ENCODE measurements at places on chromosomes 13 and 19.
A peak's percentile ranks its signal among the peaks of the same experiment; 100 is the strongest.

DNA sequence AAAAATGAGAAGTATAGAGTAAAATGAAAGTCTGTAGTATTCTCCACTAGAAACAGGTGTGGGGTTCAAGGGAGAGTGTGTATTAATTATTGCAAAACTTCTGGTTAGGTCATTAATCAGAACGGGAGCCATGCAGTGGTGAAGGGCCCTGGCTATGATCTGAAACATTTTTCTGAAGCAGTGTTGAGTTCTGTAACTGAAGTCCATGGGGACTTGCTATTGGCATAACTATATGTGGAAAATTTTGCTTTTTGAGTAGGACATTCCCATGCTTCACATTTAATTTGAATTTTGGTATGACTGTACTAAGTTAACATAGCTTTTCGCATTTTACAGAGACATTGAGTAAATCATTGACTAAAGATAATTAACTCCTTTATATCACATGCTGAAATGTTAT, 67.5 kb downstream of the LRCH1 start:
- no peak for DNase-seq

DNA sequence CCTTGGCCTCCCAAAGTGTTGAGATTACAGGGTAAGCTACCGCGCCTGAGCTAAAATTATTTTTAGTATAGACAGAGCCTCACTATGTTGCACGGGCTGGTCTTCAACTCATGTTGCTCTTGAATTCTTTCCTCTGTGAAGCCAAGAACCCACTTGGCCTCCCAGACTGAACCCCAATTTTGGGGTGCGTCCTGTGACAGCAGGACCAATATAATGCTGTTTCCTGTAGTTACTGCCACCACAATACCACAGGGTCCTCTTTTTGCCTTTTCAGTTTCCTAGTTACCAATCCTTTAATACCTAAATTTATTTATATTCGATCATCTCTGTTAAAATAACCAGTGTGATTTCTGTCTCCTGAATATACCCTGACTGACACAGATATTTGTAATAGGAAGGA, 32.9 kb downstream of the TSKS start:
- no peak for DNase-seq

DNA sequence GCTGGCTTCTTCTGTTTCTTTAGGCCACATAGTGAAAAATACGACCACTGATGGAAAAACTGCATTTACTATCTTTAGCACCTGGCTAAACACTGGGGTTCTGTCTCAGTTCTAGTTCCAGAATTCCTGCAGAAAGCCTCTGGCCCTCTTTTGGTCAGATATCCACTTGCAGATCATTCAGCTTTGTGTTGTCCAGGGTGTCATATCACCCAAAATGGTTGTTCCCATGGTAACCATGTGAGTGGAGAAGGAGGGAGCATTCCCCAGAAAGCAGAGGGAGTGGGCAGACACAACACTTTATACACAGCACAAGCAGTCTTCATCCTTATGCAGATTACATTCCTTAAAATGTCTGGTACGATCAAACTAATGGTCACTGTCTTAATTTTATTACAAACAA, 73.5 kb downstream of the CAB39L start:
- DNase-seq, result no peak

DNA sequence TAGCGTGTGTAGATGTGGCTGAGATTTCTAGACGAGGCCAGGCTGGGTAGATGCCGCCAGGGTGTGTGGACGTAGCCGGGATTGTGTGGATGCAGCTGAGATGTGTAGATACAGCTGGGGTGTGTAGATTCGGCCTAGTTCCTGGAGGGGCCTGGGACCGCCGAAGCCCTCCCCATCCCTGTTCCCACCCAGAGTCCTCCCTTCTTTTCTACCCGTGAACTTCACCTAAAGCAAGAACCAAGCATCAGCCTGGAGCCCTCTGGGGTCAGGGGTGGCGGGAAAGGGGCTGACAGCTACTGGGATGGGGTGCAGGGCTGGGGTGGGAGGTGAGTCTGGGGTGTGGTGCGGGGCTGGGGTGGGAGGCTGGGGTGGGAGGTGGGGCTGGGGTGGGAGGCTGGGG, 768 bp downstream of the TMPRSS9 start:
- no peak for DNase-seq

DNA sequence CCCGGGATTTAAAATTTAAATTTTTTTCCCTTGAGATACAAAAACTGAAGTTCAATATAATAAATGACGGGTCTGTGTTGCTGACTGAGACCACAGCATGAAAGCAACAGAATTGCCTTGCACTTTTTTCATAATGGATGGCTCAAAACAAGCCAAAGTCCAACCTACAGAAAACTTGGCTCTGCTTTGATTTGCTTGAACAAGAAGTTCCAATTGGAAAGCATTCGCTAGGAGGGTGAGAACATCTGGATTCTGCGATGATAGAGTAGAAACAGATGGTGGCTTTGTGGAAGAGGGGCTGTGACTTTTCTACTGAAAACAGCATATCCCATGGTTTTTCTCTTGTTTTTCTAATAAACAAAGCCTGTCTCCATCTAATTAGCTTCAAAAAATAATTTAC, 46.4 kb downstream of the THSD1 start:
- DNase-seq, result no peak

DNA sequence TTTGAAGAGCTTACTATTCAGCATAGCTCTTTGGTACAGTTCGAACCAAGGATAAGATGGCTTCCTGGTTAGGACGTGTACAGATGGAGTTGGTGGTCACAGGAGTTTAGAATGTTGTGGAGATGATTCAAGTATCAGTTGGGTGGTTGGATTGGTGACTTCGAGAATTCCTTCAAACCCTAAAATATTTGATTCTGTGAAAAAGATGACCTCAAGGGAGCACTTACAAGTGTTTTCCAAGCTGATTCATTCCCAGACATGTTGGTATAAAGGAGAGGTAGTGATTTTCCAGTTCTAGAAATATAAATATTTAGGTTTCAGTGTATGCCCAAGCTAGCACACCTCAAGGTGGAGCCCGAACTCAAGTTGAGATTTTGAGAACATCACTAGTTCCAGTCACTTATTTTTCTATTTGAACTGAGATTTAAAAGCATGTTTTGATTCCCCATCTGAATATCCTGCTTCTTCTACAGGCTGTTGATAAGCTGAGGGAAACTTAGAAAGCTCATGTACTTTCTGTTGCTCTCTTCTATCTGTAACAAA, 306.1 kb downstream of the DCT start:
- DNase-seq, result no peak

GRCh38 chr13:98738213-98738612, 14.3 kb downstream of the SLC15A1 start:
- no peak for DNase-seq

DNA sequence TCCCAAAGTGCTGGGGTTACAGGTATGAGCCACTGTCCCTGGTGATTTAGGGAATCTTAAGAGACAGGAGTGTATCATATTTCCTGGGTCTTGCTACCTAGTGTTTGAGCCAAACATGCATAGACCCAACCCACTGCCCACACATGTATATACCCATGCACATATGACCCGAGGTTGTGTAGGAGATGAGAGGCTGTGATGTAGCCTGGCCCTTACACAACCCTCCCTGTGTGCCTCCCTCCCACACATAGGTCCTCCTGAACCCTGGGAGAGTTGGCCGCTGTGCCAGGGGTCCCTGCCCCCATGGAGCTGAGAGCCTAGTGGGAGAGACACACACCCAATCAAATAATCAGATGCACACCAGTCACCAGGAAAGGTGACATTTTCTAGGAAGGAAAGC, 365.9 kb downstream of the ZNF536 start:
- DNase-seq, result no peak

- DNase-seq, result peak; percentile 19
Observed at GRCh38 chr13:108272333-108272732, 2.8 kb downstream of the TNFSF13B start.

DNA sequence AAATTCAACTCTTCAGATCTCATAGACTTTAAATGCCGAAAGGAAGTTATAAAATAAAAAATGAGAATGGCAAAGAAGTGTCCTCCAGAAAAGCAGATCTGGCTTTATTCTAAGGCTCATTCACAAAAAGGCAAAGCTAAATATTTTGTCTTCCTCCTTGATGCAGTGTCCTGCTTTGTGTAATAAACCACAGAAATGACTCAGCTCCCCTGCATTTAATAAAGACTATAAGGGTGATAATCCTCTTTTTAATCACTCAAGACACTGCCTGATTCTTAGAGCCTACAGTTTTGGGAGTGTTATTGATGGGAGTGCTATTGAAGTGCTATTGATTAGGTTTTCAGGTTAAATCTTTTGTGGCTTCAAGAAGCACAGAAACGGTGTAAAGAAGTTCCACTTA, 482.0 kb downstream of the PCDH20 start:
- no peak for DNase-seq

DNA sequence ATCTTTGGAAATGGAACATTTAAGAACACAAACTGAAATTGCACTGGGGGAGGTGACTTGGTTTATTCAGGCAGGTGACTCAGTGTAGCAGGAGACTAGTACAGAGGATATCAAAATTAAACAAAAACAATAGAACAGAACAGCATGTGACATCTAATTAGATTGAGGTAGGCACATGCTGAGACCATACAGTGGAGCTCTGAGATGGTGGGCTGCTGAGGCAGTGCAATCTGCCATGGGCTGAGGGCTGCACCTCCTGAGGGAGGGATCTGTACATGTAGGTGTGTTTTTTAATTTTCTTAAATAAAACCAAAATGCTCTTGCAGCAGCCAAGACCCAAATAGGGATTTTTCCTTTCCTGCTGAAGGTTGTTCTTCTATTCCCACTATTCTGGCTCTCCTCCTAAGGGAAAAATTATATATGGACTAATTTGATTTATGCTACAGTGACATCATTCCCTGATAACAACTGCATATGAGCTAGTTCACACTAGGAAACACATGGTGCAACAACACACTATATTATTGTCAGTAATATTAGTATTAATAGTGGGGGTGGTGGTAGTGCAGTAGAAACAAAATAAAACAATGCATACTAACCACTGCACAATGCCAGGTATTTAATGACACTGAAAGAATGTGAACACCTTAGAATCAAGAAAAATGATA, 48.0 kb downstream of the LNX2 start:
- DNase-seq, result no peak

DNA sequence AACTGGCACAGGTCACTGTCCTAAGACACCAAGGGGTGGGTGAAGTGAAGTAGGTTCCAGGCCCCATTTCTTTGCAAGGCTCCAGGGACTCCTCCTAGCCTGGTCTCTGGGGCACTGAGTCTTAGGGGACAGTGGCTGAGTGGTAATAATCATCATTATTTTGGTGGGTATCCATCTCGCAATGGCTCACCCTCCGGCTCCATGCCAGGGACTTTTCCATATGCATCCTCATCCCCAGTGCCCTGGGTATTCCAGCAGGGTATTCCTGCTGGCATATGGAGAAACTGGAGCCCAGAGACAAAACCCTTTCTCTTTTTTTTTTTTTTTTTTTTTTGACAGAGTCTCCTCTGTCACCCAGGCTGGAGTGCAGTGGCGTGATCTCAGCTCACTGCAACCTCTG, 2.5 kb downstream of the PDE4A start:
- no peak for DNase-seq

DNA sequence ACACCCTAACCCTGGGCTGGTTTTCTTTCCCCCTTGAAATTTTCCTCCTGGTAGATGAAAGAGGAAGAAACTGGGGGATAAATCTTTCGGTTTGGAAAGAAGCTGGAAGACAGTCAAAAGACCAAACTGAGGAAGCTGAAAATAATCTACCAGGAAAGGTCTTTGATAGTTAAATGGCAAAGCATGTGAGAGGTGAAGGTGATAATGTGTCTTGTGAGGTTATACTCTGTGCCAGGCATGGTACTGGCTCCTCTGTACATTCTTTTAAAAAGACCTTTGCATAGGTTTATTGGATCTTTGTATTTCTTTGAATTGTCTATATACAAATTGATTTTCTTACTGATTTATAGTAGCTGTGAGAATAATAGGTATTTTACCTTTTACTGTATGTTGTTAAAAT, 98.6 kb downstream of the FREM2 start:
- no peak for DNase-seq

DNA sequence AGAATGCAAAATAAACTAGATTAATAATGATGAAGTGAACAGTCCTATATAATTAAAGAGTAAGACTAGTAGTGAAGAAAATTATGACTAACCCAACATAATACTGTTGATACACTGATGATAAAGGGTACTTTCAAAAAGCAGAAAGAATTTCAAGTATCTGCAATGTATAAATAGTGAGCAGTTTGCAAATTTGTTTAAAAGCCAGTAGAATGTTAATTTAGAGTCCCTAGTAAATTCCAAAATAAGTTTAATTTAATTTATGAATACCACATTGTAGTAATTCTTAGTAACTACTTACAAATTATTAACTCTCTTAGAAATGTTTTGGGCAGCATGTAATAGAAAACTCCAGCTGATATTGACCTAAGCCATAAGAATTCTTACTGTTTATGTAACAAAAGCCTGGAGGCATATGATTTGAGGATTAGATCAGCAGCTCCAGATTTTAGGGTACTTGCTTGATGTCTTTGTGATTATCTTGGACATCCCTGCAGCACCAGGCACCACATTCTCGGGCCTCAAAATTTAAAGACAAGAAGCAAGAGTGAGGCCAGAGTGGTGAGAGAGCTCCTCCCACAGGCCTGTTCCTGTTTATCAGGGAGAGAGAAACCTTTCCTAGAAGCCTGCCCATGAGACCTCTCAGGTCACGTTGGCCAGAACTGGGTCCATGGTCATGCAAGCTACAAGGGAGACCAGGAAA, 67.6 kb upstream of the TDRD3 start:
- DNase-seq, result peak; percentile 63

DNA sequence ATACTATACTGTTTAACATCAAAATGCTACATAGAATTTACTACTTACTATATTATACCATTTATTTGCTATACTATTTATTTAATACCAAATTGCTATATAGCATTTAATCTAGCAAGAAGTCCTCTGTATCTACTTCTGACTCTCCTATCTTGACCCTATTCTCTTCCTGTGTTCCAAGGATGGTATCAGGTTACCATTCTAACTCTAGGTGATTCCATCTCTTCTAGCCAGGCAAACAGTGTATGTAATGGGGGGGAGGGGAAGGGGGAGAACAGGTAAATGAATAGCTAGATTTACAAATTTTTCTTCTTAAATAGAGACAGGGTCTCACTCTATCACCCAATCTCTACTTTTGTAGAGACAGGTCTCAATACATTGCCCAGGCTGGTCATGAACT, 200.3 kb downstream of the DIAPH3 start:
- DNase-seq, result no peak

- peak; percentile 93 for DNase-seq
Observed at GRCh38 chr19:13796301-13797057, 1.2 kb downstream of the ZSWIM4 start.

- DNase-seq, result no peak
Observed at GRCh38 chr19:51681286-51681941, 11.7 kb upstream of the SPACA6 start.

GRCh38 chr19:780935-781334, 16.3 kb upstream of the PTBP1 start:
- DNase-seq, result no peak

GRCh38 chr19:30722186-30722585, 350.0 kb downstream of the ZNF536 start:
- DNase-seq, result no peak

- no peak for DNase-seq
Observed at GRCh38 chr19:17323964-17324332, 10.7 kb downstream of the ANO8 start.

Data from kidney glomerular epithelial cell (primary cell).